ENCODE measurements at places on chromosomes 7 and 10.

DNA sequence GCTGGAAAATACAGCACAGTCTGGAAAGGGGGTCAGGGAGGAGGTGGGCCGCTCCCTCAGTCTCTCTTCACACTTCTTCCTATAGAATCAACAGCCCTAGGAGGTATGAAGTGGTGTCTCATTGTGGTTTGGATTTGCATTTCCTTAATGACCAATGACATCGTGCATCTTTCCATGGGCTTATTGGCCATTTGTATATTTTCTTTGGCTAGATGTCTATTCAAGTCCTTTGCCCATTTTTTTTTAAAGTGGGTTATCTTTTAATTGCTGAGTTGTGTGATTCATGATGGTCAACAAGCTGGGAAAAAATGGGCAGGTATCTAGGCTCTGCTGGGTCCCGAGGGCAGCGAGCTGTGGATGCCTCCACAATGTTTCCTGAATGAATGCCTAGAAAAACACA lies 29.1 kb downstream of the TMEM130 start:
- no peak for DNase-seq

- peak; percentile 71 for DNase-seq
Observed at GRCh38 chr10:117320050-117320665, 55.1 kb downstream of the PDZD8 start.

DNA sequence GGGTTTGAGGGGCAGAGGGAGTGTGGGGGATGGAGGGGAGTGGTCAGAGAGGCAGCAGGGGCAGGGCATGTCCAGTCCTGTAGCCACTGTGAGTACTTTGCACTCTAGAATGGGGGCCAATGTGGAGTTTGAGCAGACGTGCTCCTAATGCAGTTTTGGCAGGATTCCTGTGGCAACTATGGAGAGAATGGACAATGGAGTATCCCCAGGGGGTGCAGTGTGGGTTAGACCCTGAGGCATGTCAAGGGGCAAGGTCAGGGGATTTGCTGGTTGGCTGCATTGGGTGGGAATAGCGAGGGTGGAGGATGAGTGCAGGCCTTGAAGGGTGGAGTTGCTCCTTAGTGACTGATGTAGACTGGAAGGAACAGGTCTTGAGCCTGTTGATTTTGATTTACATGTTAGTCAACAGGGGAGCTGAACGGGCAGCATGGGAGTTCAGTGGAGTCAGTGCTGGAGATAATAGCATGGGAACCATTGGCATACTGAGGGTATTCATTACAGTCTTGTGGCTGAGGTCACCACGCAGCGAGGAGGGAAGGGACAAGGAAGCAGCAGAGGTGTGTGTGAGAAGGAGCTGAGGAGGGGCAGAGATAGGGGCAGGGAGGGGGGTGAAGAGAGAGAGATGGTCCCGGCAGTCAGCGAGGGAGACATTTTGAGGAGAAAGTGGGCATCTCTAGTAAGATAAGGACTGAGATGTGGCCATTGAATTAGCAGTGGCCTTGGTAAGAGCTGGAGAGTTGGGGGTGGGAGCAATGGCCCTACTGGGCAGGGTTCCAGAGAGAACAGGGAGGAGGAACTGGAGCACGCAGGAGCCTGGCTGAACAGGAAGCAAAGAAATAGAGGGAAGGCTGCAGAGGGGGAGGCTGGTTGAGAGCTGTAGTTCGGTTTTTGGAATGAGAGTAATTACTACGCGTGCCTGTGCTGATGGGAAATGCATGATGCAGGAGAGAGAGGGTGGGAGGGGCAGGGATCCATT lies 112.7 kb downstream of the CCNY start:
- peak; percentile 63 for DNase-seq

GRCh38 chr7:114488696-114489095 lies 74.1 kb downstream of the FOXP2 start:
- no peak for DNase-seq

DNA sequence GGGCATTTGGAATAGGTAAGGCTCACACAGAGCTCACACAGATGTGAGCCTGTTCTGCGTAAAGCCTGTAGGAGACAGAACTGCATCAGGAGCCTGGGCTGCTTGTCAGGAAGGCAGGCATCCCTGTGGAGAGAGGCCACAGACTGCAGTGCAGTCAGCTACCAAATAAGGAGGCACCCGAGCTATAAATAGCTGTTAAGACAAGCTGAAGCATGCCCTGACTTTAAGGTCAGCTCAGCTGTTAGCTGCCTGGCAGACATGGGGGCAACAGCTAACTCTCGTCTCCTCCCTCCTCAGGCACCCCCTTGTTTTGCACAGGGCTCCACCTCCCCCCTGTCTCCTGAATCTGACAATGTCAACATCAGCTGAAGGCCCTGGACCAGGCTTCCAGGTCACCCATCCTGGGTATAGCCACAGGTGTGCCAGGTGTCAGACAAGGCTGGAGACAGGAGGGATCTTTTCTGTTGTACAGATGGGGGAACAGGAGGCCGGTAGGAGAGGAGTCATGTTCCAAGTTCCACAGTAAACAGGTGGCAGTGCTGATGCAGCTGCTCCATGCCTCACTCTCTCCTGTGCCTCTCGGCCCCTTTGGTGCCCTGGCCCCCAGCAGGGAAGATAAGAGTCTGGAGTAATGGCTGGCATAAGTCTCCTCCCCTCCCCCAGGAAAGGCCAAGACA lies 27.6 kb upstream of the MKRN1 start:
- DNase-seq = peak; percentile 67

- DNase-seq = no peak
Observed at GRCh38 chr10:77313066-77313750, 324.4 kb downstream of the KCNMA1 start.

DNA sequence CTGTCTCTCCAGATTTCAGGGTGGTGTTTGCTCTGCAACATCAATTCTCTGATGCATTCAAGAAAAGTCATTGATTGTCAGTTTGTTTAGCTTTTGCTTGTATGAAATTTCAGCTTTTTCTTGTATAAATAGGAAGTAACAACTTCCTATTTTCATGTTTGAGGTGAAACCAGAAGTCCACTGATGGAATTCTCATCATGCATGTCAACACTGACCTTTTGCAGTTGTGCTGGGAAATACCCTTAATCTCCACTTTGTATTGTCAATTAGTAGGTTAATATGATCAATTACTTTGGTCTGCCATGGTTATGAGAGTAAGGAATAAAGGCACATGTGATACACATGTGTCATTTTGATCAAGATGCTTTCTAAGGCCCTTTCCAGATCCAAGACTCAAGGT lies 208.8 kb upstream of the HPS1 start:
- DNase-seq = no peak

GRCh38 chr10:49518982-49519578 lies 19.8 kb downstream of the ERCC6 start:
- peak; percentile 74 for DNase-seq

DNA sequence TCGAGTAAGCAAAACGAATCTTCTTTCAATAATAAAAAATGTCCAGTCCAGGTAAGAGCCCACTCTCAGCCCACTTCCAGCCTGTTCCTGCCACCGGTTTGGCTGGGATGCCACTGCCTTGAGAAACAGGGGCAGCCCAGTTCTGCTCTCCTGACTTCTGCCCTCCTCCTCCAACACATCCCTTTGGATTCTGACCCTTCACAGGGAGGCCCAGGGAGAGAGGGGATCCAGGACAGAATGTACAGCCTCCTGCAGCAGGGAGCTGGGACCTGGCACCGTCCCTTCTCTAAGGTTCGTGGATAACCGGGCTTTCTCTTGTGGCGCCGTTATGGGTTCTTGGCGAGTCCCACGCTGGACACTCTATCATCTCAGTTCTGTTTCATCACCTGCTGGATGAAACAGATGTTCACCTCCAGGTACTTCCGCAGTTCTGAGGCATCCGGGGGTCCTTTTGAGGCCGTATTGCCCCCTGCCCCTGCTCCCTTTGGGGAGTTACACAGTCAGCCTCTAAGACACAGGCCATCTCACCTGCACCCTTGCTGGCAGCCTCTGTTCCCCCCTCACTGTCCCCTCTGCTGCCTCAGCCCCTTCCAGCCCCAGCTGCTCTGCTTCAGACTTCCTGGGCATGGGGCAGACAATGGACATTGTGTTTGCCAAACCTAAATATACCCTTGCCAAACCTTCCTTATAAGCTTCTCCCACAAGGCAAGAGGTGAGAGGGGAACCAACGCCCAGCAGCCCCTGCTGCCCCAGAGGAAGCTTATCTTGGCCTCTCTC lies 203.8 kb upstream of the ZMIZ1 start:
- no peak for DNase-seq

GRCh38 chr10:79327090-79327457 lies 20.2 kb upstream of the PPIF start:
- no peak for DNase-seq

DNA sequence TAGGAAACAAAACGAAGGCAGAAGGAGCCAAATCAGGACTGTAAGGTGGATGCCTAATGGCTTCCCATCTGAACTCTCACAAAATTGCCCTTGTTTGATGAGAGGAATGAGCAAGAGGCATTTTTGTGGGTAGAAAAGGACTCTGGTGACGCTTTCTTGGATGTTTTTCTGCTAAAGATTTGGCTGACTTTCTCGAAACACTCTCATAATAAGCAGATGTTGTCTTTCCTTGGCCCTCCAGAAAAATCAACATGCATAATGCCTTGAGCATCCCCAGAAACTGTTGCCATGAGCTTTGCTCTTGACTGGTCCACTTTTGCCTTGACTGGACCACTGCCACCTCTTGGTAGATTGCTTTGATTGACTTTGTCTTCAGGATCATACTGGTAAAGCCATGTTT lies 13.5 kb downstream of the PTPN12 start:
- DNase-seq = no peak

DNA sequence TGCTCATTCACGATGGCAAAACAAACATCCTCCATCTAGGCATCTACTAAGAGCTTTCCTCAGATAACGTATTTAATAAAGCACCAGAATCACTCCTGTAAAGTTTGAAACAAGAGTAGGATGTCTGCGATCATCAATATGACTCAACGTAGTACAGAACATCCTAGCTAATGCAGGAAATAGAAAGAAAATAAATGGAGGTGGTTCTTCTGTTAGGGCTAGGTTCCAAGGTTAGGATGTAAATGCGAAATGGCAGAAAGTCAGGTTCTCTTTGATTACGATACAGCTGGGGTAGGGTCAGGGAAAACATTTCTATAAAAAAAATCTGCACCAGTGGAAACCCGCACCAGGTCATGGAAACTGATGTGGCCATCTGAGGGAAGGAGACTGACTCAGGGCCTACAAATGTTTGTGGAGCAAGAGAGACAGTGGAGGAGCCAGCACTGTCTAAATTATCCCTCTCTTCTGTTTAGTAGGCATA lies 29.1 kb downstream of the CCDC6 start:
- DNase-seq = no peak

- no peak for DNase-seq
Observed at GRCh38 chr10:68871731-68872342, 29.3 kb upstream of the DDX50 start.

- peak; percentile 60 for DNase-seq
Observed at GRCh38 chr7:47225387-47226131, 356.4 kb downstream of the TNS3 start.

- peak; percentile 54 for DNase-seq
Observed at GRCh38 chr10:29136411-29136810, 152.5 kb upstream of the LYZL1 start.

- DNase-seq = no peak
Observed at GRCh38 chr7:128827971-128828711, 2.1 kb upstream of the FLNC start.

DNA sequence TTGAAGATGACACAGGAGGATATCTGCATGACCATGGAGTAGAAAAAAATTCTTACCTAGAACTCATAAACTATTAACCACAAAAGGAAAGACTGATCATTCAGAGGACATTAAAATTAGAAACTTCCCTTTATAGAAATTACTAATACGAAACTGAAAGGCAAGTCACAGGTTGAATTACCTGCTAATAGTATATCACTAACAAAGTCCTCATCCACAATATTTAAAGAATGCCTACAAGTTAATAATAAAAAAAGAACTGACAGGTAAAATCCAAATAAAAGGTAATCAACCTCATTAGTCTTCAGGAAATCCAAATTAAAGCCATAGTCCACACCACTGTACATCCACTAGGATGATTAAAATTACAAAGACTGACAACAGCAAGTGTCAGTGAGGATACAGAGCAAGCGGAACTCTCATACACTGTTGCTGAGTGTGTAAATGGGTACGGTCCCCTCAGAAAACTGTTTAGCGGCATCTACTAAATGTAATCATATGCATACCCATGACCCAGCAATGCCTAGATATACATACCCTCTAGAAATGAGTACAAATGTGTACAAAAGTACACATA lies 71.2 kb downstream of the ARHGAP21 start:
- DNase-seq = no peak

DNA sequence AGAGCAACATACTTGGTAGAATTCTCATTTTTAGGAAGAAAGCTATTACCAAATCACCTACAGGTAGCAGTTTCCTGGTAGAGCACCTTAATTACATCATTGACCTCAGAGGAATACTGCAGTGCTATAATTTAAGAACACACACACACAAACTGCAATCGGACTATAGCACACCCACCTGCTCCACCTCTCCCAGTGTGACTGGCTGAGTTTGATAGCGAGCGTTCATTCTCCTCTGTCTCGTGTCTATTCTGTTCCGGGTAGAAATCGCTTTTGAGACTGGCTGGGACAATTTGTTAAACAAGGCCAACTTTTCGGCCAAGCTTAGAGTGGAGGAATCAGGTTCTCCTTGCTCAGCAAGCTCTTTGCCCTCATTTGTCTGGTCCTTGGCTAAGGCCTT lies 110.5 kb downstream of the SVIL start:
- DNase-seq = no peak

DNA sequence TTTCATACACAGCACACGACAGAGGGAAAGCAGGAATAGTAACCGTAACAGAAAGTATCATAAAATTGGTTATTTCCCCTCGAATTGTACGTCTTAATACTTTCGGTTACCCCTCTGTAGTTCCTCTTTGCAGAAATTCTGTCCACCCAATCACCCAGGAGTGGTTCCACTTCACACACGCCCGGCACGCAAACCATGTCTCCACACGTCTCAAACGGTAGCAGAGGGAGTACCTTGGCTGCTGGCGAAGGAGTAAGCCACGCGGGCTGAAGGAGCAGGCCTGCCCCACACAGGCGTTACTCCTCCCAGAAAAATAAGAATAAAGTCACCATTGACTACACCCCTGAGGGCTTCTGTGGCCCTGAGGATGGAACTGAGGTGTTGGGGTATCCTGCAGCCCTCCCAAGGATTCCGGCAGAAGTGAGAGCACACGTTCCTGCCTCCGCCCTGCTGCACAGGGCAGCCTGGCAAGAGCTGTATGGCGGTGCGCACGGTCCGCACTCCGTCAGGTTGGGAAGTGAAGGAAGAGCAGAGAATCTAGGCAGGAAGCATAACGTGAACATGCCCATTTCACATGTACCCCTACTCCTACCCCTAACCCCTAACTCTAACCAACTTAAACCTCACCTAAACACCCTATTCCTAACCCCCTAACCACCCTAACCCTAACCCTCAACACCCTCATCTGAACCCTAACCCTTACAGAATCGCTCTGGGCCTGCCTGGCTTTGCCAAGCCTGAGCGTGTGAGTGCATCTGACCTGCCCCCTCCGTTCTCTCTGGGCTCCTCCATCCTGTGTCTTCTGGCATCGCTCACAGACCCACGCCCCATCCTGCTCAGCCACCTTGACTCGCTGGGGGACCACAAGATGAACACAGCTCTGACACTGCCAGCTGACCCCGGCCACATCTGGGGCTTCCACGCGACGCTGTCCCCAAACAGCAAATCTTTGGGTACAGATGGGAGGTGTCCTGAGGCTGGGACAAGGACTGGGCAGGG lies 18.2 kb downstream of the GPR146 start:
- DNase-seq = peak; percentile 65

GRCh38 chr7:81248420-81248819 lies 329.6 kb upstream of the SEMA3C start:
- DNase-seq = no peak

Data from hematopoietic multipotent progenitor cell treated with erythropoietin and hydrocortisone succinate and interleukin-3 and kit ligand, for 4 days (in vitro differentiated cells).